ENCODE measurements at places on chromosomes 4 and X. TPM values are rescaled to one million over a fixed set of nuclear protein-coding genes. Genes with fewer than 3 reads are reported as not detected.

- no peak for DNase-seq
Measured at GRCh38 chr4:98639523-98639922, 18.9 kb downstream of the TSPAN5 start.

DNA sequence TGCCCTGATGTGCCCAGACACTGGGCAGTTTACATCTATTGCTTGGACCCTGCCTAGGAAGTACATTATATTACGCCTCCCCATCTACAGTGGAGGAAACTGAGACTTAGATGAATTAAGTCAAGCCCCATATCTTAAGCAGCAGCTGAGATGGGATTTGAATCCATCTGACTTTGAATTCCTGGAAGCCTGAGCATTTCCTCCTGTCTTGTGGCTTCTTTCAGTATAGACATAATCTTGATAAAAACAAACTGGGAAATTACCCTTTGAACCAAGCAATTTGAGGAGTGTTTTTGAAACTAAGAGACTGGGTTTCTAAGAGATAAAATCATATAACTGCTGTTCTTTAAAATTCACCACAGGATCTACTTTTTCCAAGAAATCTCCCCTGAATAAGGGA is 18.6 kb downstream of the LIMCH1 start:
- DNase-seq: no peak

DNA sequence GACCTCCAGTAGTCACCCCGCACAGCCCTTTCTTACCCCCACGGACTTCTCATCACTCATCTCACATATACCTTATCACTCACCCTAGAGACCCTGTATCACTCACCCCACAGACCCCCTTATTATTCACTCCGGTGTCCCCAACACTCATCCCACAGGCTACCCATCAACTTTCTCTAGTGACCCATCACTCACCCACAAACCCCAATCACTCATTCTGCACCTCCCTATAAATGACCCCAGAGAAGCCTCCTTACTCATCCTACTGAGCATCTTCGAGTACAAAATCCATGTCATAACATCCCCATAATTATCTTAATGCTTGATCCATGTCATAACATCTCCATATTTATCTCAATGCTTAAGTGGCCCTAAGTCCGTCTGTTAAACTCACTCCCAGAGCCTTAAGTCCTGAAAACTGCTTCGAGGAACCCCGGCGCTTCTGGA is 934 bp downstream of the ZNF41 start:
- peak; percentile 9 for DNase-seq

GRCh38 chrX:4091046-4091760 is 377.8 kb upstream of the PRKX start:
- DNase-seq: no peak

- DNase-seq: no peak
Measured at GRCh38 chr4:25814301-25815136, 48.3 kb downstream of the SEL1L3 start.

The PGAM4 gene
- polyA plus RNA-seq: 0.52 TPM

GRCh38 chr4:137510557-137511265 is 21.6 kb downstream of the PCDH18 start:
- no peak for DNase-seq

DNA sequence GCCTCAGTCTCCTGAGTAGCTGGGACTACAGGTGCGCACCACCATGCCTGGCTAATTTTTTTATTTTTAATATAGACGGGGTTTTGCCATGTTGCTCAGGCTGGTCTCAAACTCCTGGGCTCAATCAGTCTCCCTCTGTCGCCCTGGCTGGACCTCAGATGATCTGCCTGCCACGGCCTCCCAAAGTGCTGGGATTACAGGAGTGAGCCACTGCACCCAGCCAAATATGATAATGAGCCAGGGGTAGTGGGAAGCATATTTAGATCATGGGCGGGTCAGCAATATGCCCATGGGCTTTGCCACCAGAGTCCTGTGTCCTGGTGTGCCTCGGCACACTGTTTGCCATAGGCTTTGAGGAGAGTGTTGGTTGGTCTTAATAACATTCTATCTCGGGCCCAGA is 71.8 kb downstream of the FAM193A start:
- DNase-seq: no peak

DNA sequence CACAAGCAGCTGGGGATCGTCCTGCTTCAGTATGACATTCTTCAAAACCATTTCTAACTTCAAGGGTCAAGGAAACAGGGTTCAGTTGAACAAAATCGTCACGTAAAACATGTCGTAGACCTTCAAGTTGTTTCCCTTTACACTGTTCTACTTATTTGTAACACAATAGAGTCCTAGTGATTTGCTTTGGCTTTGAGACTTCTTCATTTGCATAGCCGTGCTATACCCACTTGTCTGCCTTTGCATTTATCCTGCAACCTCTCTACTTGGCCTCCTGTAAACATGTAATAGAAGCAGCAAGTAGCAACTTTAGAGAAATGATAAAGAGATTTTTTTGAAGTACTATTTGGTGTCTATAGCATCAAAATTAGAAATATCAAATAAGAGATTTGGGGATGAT is 194.9 kb downstream of the SLC7A11 start:
- DNase-seq: no peak

- DNase-seq: no peak
Measured at GRCh38 chr4:152992027-152992426, 55.9 kb downstream of the FHDC1 start.

GRCh38 chr4:122865425-122865824 is 38.8 kb downstream of the FGF2 start:
- no peak for DNase-seq

DNA sequence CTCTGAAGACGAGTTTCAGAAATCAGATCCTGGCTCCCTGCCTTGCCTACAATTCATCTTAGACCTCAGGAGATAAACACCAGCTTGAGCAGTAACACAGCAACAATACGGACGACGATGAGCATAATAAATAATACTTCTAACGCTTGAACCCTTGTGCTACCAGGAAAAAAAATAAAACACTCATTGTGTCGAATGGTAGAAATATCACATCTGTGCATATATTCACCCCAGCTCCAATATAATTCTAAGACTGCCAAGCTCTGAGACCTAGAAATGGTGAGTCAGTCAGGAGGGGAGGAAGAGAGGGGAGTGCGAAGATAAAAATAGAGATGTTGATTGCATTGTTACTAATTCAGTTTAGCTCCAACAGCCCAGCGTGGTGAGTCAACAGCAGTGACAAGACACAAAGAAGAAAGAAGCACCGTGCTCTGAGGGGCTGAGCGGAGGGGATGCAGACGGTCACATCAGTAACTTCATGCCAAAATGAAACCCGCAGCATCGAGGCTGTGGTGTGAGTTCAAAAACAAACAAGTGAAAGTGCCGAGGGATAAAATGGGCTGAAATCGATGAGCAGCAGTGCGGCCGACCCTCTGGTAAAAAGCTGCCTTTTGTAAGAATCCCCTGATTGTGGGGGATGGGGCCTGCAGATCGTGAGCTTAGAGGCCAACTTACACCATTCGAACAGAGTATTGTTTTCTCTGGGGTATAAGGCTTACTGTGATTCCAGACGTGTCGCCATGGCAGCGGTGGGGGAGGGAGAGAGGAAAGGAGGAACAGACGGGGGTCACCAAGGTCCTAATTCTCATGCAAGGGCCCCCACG is 150.4 kb downstream of the MGST2 start:
- DNase-seq: peak; percentile 54

GRCh38 chr4:67565284-67565683 is 6.8 kb downstream of the STAP1 start:
- DNase-seq: no peak

GRCh38 chrX:13432414-13433297 is 112.8 kb upstream of the ATXN3L start:
- DNase-seq: no peak

The STK32B gene
- 10.7 TPM for polyA plus RNA-seq

The TMPRSS11A gene
- polyA plus RNA-seq: 0.04 TPM

The UGT8 gene
- polyA plus RNA-seq: 65.4 TPM

The FBXL5 gene
- polyA plus RNA-seq: 111 TPM

DNA sequence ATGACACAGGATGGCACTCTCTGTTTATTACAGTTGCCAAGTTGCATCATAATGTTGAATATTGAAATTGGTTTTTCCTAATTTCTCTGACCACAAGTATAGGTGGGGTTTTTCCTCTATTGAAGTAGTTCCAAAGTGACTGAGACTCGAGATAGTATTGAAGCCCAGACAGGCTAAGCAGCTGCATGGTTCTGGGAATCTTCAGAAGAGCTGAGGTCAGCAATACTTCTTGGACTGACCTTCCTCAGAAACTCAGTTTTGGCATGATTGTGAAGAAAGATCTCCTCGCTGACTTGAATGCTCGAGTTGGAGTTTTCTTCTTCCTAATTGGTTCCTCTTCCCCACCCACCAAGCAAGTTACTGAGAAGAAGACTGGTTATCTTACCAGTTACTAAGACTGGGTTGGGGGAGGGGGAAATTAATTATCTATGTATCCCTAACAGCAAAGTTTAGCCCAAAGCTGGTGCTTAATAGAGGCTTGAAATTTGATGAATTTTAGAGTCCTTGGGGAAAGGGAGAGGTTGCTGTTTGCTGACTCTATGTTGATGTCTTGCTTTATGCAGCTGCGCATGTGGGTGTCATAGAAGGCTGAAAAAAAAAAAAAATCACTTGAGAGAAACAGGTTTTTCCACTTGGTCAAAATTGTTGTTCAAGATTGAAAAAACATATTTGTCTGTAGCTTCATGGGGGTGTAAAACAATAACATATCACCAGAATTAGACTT is 91.1 kb downstream of the P2RY10 start:
- DNase-seq: no peak

DNA sequence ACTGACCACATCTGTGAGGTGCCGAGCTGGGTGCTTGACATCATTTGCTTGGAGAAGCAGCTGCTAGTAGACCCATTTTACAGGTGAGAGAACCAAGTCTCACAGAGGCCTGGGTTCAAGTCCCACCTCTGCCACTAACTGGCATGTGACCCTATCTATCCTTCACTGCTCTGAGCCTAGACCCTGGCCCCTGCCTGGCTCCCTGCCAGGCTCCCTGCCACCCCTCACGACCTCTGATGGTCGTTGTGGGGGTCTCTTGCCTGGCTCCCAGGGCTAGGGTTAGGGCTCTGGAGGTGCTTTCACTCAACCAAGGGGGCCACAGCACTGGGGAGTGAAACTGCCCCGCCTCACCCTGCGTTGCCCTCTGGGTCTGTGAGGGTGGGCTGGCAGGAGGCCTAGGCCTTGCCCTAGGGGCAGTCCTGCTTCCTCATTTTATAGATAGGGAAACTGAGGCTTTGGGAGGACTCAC is 7.2 kb upstream of the ADD1 start:
- DNase-seq: no peak

- no peak for DNase-seq
Measured at GRCh38 chrX:144715337-144715736, 532.0 kb upstream of the SPANXN1 start.

DNA sequence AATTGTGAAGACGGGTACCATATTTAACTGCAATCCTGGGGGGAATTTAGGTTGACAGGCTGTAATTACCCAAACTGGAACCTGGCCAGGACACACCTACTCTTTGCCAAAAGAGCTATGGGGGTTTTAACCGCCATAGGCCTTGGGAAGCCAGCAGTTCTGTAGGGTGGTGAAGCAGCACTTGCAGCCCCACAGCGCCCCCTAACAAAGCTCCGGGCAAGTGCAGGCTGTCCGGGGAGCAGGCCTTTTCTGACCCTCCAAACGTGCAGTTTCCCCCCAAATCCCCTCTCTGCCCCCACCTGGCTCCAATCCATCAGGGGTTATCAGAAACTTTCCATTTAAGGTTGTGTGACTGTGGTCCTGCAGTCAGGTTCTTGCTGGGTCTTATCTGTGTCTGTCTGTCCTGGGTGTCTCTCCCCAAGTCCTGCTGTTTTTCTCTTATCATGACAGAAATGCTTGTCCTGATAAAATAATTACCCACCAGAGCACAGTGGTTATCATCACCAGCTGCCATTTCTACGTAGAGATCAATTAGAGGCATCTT is 350.9 kb downstream of the MID1IP1 start:
- no peak for DNase-seq

DNA sequence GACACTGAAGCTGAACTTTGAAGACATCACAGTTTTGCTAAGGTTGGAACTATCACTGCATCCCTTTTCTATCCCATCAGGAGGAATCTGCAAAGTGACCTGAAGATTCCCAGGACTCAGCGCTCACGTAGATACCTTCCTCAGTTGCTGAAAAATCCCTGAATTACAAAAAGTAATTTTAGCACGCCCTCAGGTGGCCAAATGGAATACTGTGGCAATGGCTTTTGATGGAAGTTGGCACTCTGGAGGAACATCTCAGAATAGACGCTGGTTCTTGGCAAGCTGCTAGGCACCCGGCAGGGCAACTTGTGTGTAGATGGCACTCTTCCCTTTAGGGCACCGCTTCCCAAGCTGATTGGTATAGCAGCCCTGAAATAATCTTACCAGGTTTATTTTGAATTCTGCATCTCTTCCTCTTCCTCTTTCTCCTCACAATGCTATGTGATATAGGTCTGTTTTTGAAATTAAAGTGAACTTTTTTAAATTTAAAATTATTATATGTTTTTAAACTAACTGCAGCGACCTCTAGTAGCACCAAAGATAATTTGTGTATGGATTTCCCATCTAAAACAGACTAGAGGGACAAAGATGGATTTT is 16.3 kb upstream of the ESX1 start:
- DNase-seq: no peak

The KANTR gene
- 17.2 TPM for polyA plus RNA-seq

GRCh38 chrX:154724993-154725756 is 25.7 kb downstream of the GAB3 start:
- no peak for DNase-seq

GRCh38 chr4:113978105-113978504 is 1.3 kb downstream of the ARSJ start:
- DNase-seq: no peak

The CLIC2 gene
- 2.9 TPM for polyA plus RNA-seq

- DNase-seq: no peak
Measured at GRCh38 chrX:34562006-34562405, 95.1 kb downstream of the TMEM47 start.

The SHISA3 gene
- polyA plus RNA-seq: 100 TPM

GRCh38 chr4:121669163-121669550 is 27.6 kb downstream of the ANXA5 start:
- DNase-seq: no peak
